ENCODE measurements at places on chromosomes 11 and 22. TPM values are rescaled to one million over a fixed set of nuclear protein-coding genes. Genes with fewer than 3 reads are reported as not detected.

GRCh38 chr22:38614332-38615063 is 41.7 kb downstream of the FAM227A start:
- no peak overlapping the region for H3K27ac ChIP-seq
- no peak for DNase-seq
- no peaks in the 10 kb centered on the region for H3K36me3 ChIP-seq
- no peak overlapping the region for H3K4me3 ChIP-seq

Gene CHEK1
- total RNA-seq, result 123 TPM

Gene SYTL2
- total RNA-seq, result 38.7 TPM

- no peak overlapping the region for H3K27ac ChIP-seq
- no peaks in the 10 kb centered on the region for H3K36me3 ChIP-seq
- H3K4me3 ChIP-seq, result no peak overlapping the region
- no peaks in the 10 kb centered on the region for H3K4me1 ChIP-seq
Observed at GRCh38 chr11:119780222-119780953, 51.4 kb upstream of the NECTIN1 start.

Gene CALCA
- total RNA-seq, result not detected

- no peak overlapping the region for H3K4me3 ChIP-seq
- H3K36me3 ChIP-seq, result no peaks in the 10 kb centered on the region
- H3K4me1 ChIP-seq, result no peaks in the 10 kb centered on the region
- no peak overlapping the region for H3K27ac ChIP-seq
- H3K27me3 ChIP-seq, result no peaks in the 10 kb centered on the region
Observed at GRCh38 chr22:34293324-34293723, 373.0 kb upstream of the LARGE1 start.

Gene DEUP1
- total RNA-seq, result not detected

Gene KIRREL3
- total RNA-seq, result not detected

DNA sequence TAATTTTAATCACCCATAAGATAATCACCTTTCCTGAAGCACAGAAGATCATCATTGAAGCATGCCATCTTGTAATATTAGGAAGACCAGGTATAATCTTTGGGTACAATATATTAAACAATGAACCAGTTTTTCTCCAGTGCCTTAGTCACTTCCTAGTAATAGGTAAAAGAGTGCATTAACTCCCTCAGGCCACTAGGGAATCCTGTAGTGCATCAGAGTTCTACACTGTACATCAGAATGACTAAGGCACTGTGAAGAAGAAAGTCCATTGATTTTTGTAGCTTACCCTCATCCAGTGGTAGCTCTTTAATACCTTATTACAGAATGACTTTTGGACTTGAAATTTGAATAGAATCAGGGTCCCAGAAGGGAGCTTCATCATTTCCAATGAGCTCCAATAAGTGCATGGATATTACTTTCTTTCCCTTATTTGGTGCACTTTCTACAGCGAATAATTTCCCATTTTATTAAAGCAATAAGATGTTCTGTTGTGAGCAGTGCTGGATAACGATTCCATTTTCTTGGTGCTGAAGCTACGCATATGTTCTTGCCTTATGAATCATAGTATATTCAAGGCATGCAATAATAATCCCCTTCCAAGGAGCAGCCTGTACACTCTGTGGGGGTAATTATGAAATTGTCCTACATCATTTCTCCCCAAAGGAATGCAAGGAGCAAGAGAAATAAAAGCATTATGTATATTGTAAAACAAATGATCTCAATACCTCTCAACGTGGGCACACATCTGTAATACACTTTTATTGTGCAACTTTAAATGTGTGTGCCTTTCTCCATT is 4.7 kb downstream of the C11orf87 start:
- no peaks in the 10 kb centered on the region for H3K36me3 ChIP-seq
- H3K27me3 ChIP-seq, result peaks cover 7% of the 10 kb centered on the region
- H3K27ac ChIP-seq, result no peak overlapping the region
- no peak overlapping the region for H3K4me3 ChIP-seq
- DNase-seq, result no peak
- H3K4me1 ChIP-seq, result no peaks in the 10 kb centered on the region

Gene NRIP3
- 4.4 TPM for total RNA-seq

DNA sequence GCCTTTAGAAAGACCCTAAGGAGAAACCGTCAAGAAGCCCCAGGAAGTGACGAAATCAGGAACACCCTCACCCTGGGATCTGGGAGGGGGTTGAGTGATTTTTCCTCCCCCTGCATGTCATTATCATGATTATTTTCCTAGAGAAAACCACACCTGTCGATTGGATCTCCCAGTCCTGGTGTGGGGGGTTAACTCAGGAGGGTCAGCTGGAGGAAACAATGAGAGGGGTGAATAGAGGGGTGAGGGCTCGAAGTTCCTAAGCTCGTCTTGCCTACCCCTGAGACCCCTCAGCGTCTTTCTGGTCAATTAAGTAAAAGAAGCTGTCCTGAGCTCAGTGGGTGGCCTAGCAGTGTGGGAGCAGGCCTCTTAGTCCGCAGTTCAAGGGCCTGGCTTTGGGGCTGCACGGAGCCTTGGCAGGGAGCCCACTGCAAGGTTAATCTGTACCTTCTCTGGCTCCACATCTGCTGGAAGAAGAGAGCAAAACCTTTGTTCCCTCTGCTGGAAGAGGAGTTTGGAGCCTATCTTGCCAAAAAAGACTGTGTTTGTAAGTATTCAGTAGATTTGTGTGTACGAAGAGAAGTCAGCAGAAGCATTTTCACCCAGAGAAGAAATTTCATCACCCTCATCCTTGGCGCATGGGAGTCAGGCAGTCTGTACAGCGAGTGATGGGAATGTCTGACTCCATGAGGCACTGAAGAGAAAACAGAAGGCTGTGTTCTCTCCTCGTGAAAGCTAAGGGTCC is 34.2 kb upstream of the FTH1 start:
- H3K4me1 ChIP-seq, result no peaks in the 10 kb centered on the region
- no peak overlapping the region for H3K27ac ChIP-seq
- H3K4me3 ChIP-seq, result no peak overlapping the region

- no peak overlapping the region for H3K27ac ChIP-seq
- H3K27me3 ChIP-seq, result peaks cover 2% of the 10 kb centered on the region
- H3K4me3 ChIP-seq, result peak overlapping the region; percentile 22
- DNase-seq, result no peak
- H3K4me1 ChIP-seq, result peaks cover 36% of the 10 kb centered on the region
Observed at GRCh38 chr11:69122326-69122629, 33.5 kb upstream of the SMIM38 start.

- H3K4me1 ChIP-seq, result no peaks in the 10 kb centered on the region
- H3K27me3 ChIP-seq, result no peaks in the 10 kb centered on the region
- no peak overlapping the region for H3K27ac ChIP-seq
- no peak overlapping the region for H3K4me3 ChIP-seq
Observed at GRCh38 chr11:46896719-46897406, 21.5 kb downstream of the LRP4 start.

DNA sequence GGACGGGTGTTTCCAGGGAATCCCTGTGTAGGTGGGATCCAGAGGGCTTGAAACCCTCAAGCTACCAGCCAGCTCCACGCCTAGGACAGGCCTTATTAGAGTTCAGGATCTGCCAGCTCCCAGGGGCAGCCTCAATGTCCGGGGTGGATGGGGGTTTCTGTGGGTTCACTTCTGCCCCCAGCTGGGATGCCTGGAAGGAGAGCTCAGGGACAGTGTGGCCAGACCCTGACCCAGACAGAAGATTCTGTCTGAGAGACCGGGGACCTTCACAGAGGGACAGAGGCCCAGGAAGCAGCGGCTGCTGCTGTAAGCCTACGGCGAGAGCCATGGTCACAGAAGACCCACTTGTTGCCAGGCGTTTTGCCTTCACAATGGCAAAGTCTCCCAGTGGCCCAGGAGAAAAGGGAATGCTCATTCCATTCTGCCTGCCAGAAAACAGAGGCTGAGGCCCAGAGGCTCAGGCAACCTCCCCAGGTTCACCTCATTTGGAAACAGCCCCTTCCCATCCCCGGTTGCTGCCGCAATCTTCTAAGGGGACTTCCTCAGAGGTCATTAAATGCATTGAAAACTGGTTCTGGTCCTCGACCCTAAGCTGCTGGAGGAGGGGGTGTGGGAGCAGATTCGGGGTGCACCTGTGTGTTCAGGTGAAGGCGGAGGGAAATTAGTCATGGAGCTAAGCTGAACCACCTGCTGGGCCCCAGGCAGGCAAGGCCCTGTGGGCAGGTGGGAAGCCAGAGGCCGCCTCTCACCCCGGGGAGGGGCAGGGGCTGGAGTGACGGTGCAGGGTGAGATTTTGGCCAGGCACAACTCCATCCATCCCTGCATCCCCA is 4.9 kb upstream of the KRTAP5-6 start:
- no peaks in the 10 kb centered on the region for H3K36me3 ChIP-seq
- no peak overlapping the region for H3K4me3 ChIP-seq
- peaks cover 5% of the 10 kb centered on the region for H3K4me1 ChIP-seq
- peaks cover 10% of the 10 kb centered on the region for H3K27me3 ChIP-seq
- no peak for DNase-seq
- no peak overlapping the region for H3K27ac ChIP-seq

DNA sequence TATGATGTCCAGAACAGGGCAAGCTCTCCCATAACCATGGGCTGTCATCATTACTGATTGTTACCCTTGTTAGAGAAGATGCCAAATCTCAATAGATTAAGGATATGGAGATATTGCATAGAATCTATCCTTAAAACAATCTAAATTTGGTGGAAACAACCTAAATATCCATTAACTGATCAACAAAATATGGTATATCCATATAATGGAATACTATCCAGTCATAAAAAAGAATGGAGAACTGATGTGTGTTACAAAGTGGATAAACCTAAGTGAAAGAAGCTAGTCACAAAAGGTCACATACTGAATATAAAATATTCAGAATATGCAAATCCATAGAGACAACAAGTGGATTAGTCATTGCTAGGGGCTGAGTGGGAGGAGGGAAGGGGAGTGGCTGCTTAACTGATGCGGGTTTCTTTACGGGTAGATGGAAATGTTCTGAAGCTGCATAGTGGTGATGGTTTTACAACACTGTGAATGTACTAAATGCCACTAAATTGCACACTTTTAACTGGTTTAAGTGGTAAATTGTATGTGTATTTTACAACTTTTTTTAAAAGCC is 36.1 kb upstream of the SMCO4 start:
- H3K4me1 ChIP-seq, result peaks cover 4% of the 10 kb centered on the region
- DNase-seq, result no peak
- no peak overlapping the region for H3K27ac ChIP-seq

DNA sequence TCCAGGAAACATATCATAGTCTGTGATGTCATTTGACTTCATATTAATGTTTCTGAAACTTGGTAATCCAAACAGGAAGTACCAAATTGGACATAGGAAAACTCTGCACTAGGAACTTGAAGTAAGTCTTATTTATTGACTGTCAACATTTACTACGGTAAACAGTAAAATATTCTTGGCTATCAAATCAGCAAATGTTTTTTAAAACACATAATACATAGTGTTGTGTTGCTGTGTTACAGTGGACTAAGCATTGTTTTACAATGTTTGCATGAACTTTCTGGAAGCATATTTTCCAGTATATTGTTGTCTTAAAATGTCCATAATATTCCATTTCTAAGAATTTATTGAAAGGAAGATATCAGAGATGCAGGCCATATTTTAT is 2.8 kb upstream of the OR51E2 start:
- no peak overlapping the region for H3K27ac ChIP-seq
- H3K36me3 ChIP-seq, result no peaks in the 10 kb centered on the region
- no peaks in the 10 kb centered on the region for H3K27me3 ChIP-seq

Data from activated T-helper 1 cell treated with anti-CD3 and anti-CD28 coated beads, Interleukin-12 subunit alpha, Interleukin-12 subunit beta, Interleukin-2, Interleukin-4 antibody, amounts not matched to agents 30 ng/mL and 10 ng/mL and 1 ng/mL, durations not matched to agents 14 hours and 24 hours and 36 hours (primary cell).